Stimulated activated CD4-positive, alpha-beta T cell treated with anti-CD3 and anti-CD28 coated beads, Interleukin-15, amount 100 ng/mL, for 24 hours (primary cell): ENCODE measurements at places on chromosomes 3 and 15.

- no peak for DNase-seq
These were observed 507.3 kb upstream of the CBLB start for GRCh38 chr3:106376016-106376570.

GRCh38 chr15:65530318-65531111 is at the start of gene HACD3:
Gene HACD3, plus strand, starts transcription at chr15:65530463. Its CDS starts 169 bp downstream, at chr15:65530632.
- DNase-seq, result peak; percentile 96

DNA sequence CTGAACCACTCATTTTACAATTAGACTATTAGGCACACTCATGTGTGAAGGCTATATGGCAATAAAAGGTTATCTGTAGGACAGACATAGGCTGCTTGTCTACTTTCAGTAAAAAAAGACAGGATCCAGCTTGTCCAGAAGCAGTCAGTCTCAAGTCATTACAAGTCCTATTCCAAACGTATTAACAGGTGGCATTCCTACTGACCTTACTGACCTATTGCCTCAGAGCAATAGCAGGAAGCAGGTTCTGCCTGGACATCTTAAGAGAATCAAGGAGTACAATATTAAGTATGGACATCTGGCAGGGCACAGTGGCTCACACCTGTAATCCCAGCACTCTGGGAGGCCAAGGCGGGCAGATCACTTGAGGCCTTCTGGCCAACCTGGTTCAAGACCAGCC is 7.0 kb downstream of the CMTM6 start:
- DNase-seq, result no peak

DNA sequence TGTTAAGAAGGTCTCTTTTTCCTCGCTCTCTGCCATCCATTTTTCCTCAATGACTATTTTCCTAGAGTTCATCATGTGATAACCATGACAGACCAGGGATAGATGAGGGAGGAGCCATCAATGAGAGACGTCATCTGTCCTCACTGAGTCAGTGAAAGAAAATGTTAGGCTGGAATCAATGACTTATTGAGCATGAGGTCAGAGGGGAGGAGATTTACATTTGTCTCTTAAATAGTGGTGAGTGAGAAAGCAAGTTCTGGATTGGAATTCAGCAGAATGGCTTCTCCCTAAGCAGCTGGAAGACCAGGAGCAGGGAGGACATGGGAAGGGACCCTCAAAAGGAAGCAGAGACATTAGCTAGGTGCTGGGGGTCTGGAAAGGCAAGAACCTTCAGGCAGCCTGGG is 28.2 kb upstream of the USP3 start:
- DNase-seq, result no peak

DNA sequence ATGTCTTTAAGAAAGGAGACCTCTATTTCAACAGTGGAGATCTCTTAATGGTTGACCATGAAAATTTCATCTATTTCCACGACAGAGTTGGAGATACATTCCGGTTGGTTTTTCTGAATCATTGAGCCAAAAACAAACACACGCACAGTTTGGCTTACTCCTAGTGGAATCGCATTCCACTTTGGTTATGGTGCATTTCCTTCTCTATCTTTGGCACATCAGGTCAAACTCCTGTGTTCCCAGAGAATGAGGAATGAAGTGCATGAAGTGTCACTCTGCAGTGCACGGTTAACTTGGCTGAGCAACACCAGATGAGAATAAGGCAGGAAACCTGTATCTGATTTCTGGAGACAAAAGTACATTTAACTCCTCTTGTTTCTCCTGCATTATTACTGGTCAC is 38.5 kb downstream of the HDC start:
- DNase-seq, result no peak

DNA sequence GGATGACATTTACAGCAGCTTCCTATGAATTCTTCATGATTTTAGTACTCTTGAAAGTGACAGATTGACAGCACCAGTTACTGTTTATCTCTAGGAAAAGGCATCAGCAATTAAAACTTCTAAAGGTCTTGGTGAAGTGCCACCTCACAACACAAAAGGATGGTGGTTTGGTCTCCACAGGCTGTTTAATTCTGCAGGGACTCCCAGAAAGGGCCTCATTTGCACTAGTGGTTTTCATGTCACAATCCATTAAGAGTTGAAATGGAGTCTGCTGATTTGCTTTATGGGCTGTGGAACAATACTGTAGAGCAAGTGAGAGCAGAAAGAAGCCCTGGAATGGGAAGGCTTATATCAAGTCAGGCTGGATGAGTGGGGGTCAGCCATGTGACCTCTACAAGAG is 225.3 kb upstream of the KCNMB2 start:
- no peak for DNase-seq

- no peak for DNase-seq
These were observed 115.2 kb downstream of the TMEM108 start for GRCh38 chr3:133153382-133153781.

- DNase-seq, result no peak
These were observed 193.9 kb upstream of the UBE2E1 start for GRCh38 chr3:23611737-23612295.

DNA sequence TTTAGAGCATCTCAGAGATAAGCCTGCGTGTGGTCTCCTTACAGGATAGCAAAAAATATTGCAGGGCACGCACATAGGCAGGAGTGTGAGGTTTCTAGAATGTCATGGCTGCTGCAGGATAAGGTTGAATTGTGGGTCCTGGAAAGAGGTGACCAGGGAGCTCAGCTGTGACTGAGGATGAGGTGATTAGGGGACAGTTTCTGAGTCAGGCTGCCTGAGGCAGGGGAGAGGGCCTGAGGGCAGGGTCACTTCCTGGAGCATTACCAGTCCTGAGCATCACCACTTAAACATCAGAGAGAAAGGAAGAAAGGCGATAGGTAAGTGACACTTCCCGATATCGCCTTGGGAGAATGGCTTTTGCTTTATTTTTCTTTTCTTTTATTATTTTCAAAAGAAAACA is 813.8 kb downstream of the TUSC7 start:
- DNase-seq, result no peak

- DNase-seq, result no peak
These were observed 65.5 kb downstream of the BBX start for GRCh38 chr3:107588217-107588616.

GRCh38 chr15:101305820-101306255 is 10.8 kb upstream of the SNRPA1 start:
- DNase-seq, result no peak
